ENCODE measurements at places on chromosomes 5 and 9. TPM values are rescaled to one million over a fixed set of nuclear protein-coding genes. Genes with fewer than 3 reads are reported as not detected.

PTPDC1 gene
- 6.5 TPM for total RNA-seq

LCN15 gene
- total RNA-seq = not detected

PSD2 gene
- total RNA-seq = 0.13 TPM

CAVIN4 gene
- total RNA-seq = 1.2 TPM

C9 gene
- total RNA-seq = 0.25 TPM

Measured in aortic smooth muscle cell (primary cell).